ENCODE measurements at places on chromosomes 6 and 20.

GRCh38 chr20:32355417-32355841 is 2.7 kb upstream of the ASXL1 start:
- no peak for DNase-seq

DNA sequence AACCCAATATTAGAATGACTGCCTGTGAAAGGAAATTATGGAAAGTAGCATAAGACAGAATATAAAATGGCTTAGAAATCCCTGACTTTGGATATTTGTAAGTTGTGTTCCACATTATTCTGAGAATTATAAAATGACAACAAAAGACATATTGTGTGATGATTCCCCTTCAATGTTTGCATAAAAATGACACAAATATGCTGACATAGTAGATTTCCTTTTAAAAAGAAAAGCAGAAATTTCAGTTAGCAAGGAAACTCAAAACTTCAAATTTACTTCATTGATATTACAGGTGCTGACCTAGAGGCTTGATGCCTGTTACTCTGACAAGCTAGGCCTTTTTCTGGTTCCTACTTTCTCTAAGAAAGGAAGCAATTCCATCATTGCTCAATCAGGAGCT is 816.9 kb upstream of the HS3ST5 start:
- no peak for DNase-seq

- no peak for DNase-seq
These were observed 52.9 kb upstream of the MLN start for GRCh38 chr6:33856655-33857054.

DNA sequence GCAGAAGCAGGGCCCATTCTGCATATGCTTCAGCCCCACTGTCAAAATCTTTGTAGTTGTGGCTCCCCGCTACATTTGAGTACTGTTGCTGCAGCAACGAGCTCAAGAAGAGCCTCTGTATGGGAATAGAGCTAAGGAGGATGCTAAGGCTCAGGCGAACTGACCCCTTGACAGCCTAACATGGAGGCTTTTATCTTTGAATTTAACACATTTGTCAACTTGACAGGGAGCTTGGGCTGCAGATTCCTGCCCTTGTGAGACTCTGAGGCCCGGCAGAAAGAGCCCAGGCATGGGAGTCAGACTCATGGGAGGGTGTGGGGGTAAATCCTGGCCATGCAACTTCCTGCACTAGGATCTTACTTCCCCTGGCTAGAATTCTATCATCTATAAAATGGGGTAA is 278.7 kb upstream of the CITED2 start:
- DNase-seq: no peak

All from brain pericyte (primary cell).